ENCODE measurements at places on chromosomes 16 and 17.

GRCh38 chr17:77598241-77598620 is 360.3 kb upstream of the TNRC6C start:
- DNase-seq = no peak

DNA sequence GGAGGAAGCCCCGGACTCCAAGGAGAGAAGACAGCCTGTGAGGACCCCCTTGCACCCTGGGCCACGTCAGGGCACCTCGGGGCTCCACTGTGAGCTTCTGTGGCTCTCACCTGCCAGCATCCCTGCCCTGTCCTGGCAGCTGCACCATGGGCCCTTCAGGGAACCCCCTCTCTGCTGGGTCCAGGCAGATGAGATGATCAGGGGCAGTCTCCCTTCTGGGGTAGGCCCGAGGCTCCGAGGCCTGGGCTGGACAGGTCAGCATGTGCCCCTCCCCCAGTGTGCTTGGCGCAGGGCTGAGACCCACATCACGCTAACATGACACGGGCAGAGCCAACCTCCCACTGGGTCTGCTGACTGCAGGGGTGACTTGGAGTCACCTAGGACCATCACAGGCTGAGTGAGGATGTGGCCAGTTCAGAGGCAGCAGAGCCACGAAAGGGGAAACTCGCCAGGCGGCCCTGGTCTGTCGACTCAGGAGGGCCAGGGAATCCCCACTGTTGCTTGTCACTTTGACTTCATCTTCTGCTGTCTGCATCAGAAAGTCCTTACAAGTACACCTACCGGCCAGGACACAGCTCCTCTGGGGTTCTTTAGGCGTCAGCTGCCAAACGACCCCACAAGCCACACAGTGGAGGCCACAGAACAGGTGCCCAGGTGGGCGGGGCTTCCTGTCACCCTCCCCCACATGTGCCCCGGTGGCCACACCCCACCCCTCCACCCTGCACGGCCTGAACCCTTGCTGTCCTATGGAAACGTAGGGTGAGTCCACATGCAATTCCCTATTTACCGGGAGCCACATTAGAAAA is 2.2 kb downstream of the GALNS start:
- no peak for DNase-seq

DNA sequence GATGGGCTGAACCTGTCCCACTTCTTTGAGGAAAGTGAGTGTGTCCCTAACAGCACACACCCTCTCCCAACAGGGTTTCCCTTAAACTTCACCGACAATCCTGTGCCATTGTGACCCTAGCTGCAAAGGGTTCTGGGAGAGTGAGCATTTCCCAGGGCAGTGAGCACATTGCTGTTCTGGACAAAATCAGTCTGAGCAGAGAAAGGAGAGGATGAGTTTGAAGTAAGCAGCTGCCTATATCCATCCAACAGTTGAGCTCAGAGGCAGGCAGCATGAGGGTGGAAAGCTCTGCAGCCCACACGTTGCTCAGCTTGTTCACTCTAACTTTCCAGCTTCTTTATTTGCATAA is 296.5 kb upstream of the MAF start:
- DNase-seq = no peak

DNA sequence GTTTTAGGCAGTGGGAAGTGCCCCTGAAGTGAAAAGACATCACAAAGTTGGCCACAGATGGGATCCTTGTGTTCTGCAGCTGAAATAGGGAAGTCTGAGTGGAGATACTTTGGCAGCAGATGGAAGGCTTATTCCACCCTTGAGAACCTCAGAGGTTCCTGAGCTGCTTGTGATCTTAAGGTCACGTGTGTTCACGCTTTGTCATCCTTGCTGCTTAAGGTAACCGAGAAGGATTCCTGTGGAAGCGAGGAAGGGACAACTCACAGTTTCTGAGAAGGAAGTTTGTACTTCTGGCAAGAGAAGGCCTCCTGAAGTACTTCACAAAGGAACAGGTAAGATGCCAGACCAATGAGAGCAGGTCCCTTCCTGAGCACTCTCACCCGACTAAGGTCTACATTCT is 12.2 kb downstream of the ADAP2 start:
- DNase-seq = no peak
